ENCODE measurements at places on chromosomes 11 and 22.
A peak's percentile ranks its signal among the peaks of the same experiment; 100 is the strongest.

DNA sequence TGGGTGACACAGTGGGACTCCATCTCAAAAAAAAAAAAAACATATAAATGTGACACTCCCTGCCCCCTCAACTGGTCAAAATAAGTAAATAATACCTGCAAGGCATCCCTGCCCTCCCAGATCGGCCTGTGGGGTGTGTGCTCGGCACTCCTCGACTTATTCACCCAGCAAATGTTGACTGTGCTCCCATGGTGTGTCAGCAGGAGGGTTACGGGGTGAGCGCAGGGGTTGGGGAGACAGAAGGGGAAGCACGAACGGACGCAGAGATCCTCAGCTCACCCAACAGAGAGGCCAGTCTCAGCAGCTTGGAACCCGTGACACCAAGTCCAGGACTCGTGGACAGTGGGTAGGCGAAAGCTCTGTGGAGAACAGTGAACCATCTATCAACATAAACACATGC lies 1.6 kb upstream of the ADM2 start:
- no peak for DNase-seq

- DNase-seq, result peak; percentile 68
Observed at GRCh38 chr22:43848366-43849171, 13.7 kb downstream of the SULT4A1 start.

GRCh38 chr11:102780491-102780918 lies at the start of gene MMP10:
Gene MMP10 (minus strand): TSS chr11:102780628. CDS start chr11:102780591, 37 bp downstream.
- DNase-seq, result no peak

DNA sequence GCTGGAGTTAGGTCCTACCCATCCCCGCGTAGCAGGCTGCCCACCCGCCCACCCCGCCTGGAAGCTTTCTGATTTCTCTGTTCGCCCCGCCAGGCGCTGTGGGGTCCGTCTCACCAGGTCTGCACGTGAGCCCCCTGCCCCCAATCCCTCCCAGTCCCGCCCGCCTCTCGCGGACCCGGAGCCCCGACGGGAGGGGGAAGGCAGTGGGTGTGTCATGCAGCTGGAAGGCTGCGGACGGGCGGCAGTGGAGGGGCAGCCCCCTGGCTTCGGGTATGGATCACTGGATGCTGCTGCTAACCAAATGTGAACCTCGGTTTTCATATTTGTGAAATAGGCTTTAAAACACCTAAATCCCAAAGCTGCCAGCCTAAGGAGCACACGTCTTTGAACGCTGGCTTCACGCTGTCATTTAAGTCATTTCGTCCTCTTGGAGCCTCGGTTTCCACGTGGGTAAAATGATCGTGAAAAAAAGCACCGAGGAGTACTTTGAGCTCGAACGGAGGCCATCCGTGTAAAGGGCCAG lies 568 bp upstream of the BIK start:
- DNase-seq, result no peak

DNA sequence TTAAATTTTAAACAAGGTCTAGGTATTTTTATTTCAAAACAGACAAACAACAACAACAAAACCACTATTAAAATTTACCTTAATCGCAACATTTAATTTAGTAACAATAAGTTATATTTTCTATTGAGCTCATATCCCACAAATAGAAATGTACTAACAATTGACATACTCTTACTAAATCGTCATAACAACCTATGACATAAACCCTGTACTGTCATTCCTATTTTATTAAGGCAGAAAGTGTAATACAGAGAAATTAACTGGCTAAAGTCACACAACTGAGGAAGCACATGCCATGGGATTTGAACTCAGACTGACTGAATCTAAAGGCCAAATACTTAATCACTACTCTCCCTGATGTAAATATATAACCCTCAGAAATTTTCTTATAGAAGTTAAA lies 3.0 kb downstream of the KIF18A start:
- no peak for DNase-seq

- no peak for DNase-seq
Observed at GRCh38 chr22:48482771-48483170, 1344.9 kb downstream of the BRD1 start.

DNA sequence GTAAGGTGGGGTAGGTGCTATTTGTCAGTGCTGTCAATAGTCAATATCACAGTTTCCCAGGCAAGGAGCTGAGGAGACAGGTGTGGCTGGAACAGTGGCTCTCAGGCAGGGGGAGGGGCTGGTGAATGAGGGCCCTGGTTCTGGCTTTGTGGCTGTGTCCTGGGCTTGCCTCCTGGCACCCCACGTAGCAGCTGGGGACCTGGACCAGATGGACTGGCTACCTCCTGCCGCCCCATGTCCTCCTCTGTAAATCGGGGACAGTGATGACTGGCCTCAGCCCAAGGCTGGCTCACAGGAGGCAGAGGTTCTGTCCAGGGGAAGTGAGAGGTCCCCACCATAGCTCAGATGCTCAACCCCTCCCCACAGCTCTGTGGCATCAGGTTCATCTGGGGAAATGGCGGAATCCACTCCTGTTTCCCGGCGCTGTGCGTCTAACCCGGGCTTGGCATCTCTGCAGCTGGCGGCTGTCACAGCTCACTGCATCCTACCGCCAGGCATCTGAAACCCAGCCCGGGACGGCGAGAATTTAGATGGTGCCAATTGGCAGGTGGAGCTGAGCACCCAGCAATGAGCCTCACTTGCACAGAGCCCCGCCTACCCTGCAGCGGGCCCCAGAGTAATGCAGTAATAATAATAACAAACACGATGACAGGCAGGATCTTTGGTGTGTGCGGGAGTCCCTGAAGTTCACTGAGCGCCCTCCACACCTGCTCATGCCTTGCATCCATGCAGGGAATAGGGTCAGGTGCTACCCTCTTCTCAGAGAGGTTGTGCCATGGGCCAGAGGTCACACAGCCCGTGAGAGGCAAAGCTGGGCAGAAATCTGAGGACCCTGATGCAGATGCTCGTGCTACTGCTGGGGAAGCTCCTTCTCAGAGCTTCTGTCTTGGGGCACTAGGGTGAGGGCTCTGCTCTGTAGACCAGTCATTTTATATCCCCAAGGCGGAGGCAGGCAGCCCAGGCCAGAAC lies 27.8 kb upstream of the SHISAL1 start:
- DNase-seq, result no peak

GRCh38 chr11:100808904-100809491 lies 121.9 kb downstream of the ARHGAP42 start:
- DNase-seq, result no peak

GRCh38 chr22:44410451-44410991 lies 87.5 kb downstream of the RTL6 start:
- no peak for DNase-seq

All from chondrocyte (in vitro differentiated cells).